Daoy (cell line): ENCODE measurements at places on chromosomes 3 and 15. TPM values are rescaled to one million over a fixed set of nuclear protein-coding genes. Genes with fewer than 3 reads are reported as not detected.

The CKMT1B gene
- 3.4 and 6.5 TPM in 2 replicates for total RNA-seq

The GOLGA6L10 gene
- total RNA-seq = 0.24 and 0.74 TPM in 2 replicates

The YEATS2 gene
- total RNA-seq = 21.6 and 21.8 TPM in 2 replicates

The HYAL1 gene
- 0.06 TPM in 1 of 2 replicates, not detected in the other for total RNA-seq

The SHQ1 gene
- 27.8 and 32.5 TPM in 2 replicates for total RNA-seq

The C3orf20 gene
- not detected in 2 replicates for total RNA-seq

The GRM2 gene
- total RNA-seq = not detected in 2 replicates

The LEKR1 gene
- 0.71 and 1.4 TPM in 2 replicates for total RNA-seq

The FBXL2 gene
- 2.6 and 3.7 TPM in 2 replicates for total RNA-seq

The WDR93 gene
- 0.06 TPM in 1 of 2 replicates, not detected in the other for total RNA-seq

The RUVBL1 gene
- total RNA-seq = 154 and 167 TPM in 2 replicates

The GOLGA8J gene
- total RNA-seq = not detected in 2 replicates

The RTP1 gene
- not detected in 2 replicates for total RNA-seq

The GCNT3 gene
- total RNA-seq = not detected in 2 replicates

The FEZF2 gene
- total RNA-seq = not detected in 2 replicates

The TM4SF4 gene
- not detected in 2 replicates for total RNA-seq
